ENCODE measurements at places on chromosomes 7 and 10.

GRCh38 chr7:123916240-123916724 is 8.8 kb upstream of the SPAM1 start:
- peak; percentile 23 for DNase-seq

DNA sequence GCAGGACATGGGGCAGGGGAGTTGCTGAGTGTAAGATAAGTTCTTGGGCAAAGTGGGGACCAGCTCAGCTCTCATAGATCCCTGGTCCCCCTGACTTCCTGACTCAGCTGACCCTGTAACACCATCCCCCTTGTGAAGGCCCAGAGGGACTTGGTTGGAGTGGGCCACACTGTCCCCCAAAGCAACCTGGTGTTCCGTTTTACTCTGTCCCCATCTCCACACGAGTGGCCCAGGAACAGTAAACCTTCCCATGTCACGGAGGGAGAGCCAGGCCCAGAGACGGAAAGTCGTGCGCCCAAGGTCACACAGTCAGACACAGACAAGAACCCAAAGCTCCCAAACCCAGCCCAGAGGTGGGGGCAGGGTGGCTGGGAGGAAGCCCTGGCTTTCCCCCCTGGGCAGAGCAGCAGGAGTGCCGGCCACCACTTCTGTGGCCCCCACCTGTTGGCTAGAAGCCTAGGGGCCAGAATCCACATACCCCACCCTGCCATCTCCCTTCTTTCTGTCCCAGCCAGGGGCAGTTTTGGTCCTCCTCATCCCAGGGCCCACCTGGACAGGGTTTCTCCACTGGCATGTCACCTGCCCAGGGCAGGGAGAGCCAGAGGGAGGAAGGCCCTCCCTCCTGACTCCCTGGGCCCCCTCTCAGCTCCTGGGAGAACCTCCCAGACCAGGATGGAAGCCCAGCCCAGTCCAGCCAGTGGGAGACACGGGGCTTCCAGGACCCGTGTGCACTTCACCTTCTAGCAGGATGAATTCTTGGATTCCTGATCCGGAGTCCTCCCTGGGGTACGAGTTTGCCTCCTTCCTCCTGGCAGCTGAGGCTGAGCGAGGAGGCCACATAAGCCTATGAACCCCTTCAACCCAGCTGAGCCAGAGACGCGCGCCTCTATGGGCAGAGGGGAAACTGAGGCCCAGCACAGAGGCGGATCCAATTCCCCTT is 20.6 kb upstream of the VPS37D start:
- DNase-seq: no peak

DNA sequence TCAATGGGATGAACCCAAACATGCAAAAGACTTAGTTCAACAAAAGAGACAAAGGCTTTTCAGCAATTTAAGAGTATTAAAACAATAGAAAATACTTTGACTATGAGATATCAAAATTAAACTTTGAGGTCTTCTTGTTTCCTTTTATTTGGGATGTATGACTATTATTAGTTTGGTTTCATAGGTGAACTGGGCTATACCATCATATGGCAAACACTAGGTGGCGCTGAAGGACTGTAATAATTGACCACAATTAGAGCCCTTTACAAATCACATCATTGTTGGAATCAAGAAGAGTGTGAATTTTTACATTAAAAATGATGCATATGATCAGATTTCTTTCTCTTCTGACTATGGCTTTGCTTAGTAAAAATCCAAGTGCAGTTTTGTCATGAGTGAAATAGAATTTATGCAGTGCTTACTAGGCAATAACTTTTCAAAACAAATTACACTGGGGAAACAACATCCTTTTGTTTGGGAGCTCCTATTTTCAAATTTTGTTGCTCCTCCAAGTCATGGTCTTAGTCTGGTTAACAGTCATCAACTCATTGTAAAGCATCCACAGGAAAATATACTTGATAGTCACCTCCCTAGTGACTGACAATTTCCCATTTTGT is 14.7 kb upstream of the NXPH1 start:
- peak; percentile 82 for DNase-seq

GRCh38 chr7:141710301-141710700 is 2.1 kb downstream of the WEE2 start:
- no peak for DNase-seq

DNA sequence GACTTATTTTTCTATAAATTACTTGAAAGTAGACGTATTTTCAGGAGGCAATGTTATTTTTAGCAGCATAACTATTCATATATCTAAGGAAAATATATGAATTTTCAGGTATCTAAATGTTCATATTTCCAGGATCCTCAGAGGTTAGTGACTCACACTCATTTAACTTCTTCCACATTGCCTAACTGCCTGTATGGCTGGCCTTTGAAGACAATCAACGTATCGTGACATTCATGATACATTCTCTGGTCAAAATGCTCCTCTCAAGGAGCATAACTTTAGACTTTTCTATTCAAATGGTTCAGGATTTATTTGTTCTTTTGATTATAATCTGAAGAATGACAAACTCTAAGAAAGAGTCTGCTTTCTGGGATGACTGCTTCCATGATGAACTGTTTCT is 89.3 kb downstream of the SEMA3C start:
- DNase-seq: no peak

DNA sequence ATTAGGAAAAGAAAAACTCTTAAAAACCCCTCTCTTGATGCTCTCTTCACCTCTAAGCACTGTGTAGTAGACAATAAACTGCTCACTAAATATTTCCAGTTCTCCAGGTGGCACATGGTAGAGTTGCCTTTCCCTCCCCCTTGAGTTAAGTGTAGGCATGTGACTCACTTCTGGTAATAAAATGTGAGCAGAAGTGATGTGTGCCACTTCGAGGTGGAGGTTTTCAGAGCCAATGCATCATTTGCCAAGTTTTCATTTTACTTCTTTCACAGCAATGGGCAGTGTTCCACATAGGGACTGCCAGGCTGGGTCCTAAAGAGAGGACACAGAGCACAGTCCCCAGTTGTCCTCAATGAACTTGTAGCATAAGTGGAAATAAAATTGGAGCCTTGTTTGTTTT is 131.6 kb upstream of the NPY start:
- DNase-seq: no peak

DNA sequence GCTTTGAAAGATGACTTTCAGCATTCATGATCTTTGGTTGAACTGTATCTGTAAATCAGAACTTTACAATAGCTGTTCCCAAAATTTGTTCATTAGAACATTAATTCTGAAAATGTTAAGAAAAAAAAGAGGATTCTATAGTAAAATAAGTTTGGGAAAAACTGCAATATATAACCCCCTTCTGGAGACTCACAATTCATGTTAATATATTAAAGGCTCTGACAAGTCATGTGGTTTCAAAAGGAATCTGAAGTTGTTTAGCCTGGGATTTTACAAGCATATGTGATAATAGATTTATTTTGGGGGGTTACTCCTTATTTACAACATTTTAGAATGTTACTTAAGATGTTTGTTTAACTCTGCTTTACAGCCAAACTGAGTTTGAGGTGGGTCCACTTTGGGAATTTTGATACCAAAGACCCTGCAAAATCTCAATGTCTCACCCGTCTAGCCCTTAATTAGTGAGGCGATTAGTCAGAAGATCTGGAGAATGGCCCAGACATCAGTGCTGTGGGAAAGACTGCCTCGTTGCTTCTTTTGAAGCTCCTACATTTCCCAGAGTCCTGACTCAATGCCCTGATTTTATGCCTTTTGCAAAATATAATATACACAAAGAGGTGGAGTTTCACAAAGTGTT is 40.0 kb downstream of the CDK1 start:
- peak; percentile 87 for DNase-seq

- no peak for DNase-seq
Measured at GRCh38 chr7:99008181-99008631, 129.9 kb downstream of the TRRAP start.
